ENCODE measurements at places on chromosomes 2 and 18.

- no peak for DNase-seq
Measured at GRCh38 chr2:85930129-85931124, 41.6 kb upstream of the ST3GAL5 start.

DNA sequence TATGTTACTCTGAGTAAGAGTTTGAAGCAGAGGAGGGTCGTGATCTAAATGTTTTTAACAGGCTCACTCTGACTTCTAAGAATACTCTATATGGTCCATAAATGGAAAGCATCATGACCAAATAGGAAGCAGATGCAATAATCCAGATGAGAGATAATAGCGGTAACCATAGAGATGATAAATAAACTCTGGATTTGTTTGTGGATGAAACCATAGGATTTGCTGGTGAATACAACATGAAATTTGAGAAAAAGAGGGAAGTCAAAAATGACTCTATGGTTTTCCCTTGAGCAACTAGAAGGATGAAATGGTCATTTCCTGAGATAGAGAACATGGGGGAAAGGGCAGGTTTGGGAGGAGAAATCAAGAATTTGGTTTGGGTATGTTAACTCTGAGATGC is 3.9 kb downstream of the HEATR5B start:
- peak; percentile 40 for DNase-seq

DNA sequence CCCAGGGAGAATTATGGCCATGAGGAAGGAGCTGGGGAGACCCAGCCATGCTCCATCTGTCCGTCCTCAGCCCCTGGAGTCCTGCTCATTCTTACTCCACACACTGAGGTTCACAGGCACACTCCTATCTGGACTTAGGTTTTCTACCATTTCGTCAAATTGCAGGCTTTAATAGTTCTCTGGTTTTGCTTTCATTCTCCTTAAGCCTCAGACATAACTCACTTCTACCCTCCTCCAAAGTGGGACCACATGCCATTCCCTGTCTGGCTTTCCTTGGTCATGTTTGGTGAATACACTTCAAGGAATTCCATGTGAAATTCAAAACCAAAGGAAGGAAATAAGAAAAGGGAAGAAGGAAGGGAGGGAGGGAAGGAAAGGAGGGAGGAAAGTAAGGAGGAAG is 115.7 kb downstream of the CMPK2 start:
- no peak for DNase-seq

DNA sequence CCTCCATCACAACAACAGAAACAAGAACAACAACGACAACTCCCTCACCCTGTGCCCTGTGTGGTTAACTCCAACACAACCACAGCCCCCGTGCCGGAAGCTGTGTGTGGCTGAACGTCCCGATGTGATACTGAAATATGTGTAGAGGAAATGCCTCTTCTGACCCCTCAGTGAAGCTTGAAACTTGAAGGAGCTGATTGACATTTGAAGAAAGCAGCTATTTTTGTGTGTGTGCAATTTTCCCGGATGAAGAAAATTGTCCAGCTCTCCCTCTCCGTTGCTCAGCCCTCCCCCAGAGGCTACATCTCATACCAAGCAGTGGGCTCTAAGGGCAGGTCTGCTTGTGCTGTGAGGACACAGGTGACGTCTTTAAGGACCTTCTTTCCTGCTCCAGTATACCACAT is 173.8 kb downstream of the ICOS start:
- peak; percentile 29 for DNase-seq

- no peak for DNase-seq
Measured at GRCh38 chr2:239557516-239557915, 156.7 kb upstream of the HDAC4 start.

- no peak for DNase-seq
Measured at GRCh38 chr2:100625717-100626116, 62.9 kb downstream of the PDCL3 start.

DNA sequence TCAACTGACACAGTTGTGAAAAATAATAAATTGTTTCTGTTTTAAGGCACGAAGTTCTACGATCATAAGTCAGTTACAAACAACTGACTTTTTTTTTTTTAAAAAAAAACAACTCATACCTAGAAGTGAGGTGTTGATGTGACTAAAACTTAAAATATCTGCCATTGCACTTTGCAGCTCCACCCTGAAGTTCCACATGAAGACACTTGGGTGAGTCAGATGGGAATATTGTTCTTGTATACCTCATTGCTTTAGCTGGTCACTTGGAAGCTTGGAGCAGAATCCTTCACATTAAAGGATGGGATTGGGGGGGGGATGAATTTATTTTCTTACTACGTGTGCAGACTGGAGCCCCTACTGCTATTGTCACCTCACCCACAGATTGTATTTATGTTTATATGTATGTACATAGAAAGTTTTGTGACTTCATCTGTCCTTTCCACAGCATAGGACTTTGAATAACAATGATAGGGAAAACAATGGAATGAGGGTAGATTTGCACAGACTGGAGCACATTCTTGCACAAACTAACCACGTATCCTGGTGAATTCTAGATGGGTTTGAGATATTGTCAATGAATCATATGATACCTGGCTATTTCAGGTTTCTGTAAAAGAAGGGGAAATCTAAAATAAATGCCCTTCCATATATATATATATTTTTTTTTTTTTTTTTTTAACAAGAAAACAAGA is 57.9 kb upstream of the ARHGAP15 start:
- DNase-seq = no peak

- DNase-seq = no peak
Measured at GRCh38 chr2:2647141-2647541, 316.1 kb upstream of the MYT1L start.

GRCh38 chr2:56474412-56475158 is 290.8 kb downstream of the CCDC85A start:
- no peak for DNase-seq

DNA sequence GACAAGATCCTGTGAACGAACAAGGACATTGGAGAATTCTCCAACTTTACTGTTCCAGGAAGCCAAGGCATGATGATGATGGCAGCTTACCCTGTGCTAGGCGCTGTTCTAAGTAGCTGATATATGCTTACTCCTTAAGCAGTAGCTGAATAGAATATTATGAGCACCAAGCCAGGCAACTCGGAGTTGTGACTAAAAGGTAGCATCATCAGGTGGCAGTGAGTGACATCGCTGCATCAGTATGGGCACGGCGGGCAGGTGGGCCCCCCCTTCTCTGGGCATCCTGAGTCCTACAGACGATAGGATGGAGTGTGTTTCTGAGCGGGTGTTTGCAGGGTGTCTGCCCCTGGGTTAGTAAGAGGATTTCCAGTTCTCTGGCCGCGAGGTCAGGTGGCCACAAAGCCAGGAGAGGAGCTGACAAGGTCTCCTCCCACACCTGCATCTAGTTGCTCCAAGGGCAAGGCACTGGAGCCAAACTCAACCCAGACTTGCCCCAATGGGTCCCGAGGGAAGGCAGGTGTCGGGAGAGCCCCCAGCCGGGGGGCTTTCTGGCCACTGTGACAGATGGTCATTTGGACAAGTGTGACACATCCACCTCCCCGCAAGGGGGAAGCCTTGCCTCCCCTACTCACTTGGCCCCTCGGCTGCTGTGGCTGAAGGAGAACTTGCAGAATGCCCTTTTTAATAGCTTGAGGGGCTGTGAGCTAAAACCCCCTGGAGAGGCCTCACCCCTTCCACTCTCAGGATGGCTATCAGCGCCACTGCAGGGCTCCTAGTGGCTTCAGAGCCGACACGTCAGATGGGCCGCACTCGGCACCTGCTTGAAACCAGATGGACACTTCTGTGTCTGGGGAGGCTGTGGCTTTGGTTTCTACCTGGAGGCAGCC is 55.5 kb downstream of the CRACDL start:
- DNase-seq = no peak

DNA sequence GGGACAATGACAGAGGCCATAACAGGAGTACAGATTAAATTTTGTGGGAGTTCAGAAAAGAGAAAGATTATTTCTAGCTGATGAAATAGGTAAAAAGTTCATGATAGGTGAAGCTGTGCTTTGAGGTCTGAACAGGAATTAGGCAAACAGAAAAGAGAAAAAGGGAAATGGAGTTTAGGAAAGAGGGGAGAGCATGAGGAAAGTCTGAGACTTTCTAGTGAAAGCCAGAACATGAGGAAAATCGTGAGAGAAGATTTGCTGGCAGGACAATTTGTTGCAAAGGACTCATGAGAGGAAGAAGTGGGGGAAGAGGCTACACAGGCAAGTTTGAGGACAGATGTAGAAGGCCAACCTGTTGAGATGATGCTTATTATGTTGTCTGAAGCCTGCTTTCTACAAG is 6.3 kb upstream of the CHN1 start:
- DNase-seq = no peak

DNA sequence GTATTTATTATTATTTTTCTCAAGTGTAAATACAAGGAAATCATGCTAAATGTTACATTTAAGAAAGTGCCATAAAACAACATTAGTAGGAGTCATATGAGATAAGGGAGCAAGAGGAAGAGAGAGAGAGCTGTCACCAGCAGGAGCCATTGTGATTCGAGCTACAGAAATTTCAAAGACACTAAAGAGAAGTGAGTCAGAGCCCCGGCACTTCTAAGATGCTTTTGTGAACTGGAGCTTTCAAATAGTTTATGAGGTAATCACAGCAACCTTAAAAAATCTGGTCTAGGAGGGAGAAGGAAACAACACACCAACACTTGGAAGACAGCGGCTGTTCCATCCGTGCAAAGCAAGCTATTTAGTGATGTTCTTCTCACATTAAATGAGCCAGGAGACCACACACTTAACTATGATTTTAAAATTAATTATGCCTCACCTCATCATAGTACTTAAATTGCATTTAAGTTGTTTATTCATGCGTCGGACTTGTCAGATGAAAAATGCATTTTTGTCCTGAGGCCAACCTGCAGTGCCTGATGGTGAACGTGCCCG is 382.7 kb upstream of the SALL3 start:
- no peak for DNase-seq

GRCh38 chr2:160411955-160412354 is 81.7 kb downstream of the RBMS1 start:
- no peak for DNase-seq

GRCh38 chr2:232139786-232140562 is 178.5 kb downstream of the DIS3L2 start:
- no peak for DNase-seq

GRCh38 chr2:71534201-71534600 is 80.8 kb downstream of the DYSF start:
- no peak for DNase-seq

DNA sequence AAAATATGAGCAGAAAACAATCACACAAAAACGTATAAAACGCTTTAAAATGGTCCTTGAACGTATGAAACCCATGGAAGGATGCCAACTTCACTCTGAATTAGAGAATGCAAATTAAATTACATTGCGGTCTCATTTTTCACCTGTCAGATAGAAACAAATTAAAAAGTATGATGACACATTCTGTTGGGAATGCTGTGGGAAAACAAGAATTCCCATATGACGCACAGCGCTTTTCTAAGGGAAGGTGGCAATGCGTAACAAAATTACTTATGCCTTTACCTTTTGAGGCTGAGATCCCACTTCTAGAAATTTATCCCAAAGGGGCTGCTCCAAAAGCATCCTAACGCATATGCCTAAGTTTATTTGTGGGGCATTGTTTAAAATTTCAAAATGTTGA is 3.8 kb upstream of the RPS7 start:
- DNase-seq = no peak

DNA sequence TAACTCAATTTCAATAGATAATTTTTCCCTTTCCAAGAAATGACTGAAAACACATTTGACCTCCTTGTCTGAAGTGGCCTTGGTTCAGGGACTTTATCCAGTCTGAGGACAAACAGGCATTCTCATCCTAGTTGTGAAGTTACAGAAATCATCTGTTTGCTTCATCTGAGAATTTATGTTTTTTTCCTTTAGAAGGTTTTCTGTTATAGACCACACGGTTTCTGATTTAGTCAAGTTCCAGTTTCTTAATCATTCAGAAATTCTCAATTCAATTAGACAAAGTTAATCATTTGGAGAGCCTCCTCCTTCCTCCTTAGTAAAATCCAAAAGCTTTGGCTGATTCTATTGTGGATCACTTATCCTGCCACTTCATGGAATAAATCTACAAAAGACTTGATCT is 60.9 kb downstream of the ICOS start:
- DNase-seq = no peak

DNA sequence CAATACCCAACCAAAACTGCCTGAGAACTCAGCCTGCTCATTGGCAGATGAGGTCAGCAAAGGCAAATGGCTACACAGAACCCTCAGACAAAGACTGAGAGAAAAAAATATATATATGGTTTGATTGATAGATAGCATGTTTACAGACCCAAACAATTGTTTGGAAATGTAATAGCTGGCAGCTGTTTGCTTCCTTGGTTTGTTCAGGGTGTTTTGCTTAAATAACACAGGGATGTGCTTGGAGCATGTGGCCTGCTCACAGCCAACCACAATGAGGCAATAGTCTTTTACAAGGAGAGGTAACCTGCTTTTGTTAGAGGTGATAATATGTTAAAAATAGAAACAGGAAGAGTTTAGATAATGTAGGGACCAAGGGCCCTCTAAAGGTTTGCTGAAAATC is 84.5 kb downstream of the PDK1 start:
- DNase-seq = no peak

- no peak for DNase-seq
Measured at GRCh38 chr2:26073830-26074229, 39.9 kb downstream of the RAB10 start.

DNA sequence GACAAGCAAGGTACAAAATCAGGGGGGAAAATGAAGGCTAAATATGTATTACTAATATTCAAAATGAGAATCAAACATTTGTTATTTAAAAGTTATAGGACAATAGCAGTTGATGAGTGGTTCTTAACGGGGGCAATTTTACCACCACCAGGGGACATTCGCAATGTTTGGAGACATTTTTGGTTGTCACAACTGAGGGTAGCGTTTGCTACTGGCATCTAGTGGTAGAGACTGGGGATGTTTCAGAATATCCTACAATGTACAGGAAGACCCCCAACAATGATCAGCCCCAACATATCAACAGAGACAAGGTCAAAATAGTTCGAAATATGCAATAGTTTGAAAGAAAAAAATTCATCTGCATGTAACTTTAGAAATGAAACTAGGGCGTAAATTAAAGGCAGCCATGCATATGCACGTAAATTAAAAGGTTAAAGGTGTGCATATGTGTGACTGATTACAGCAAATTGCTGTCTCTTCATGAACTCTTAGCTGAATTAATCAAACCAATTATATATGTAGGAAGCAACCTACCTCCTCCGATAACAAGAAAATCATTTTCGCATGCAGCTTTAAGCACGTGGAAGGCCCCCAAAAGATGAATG is 61.2 kb upstream of the CUL3 start:
- peak; percentile 10 for DNase-seq

- peak; percentile 0 for DNase-seq
Measured at GRCh38 chr2:2527148-2527547, 196.1 kb upstream of the MYT1L start.

DNA sequence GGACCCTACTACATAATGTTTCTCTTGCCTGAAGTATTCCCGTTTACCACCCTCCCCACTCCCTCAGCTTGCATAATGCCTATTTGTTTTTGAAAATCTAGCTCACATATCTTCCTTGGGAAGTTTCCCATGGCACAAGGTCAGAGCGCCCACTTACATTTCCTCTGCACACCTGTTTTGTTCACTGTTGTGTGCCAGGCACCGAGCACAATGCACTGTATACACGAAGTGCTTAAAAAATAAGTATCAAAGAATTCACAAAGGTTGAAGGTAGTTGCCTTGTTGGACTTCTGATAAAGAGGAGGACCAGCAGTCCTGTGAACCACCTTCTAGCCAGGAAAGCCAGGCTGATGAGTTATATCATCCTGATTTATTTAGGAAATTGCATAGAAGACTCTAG is 16.8 kb upstream of the RHOB start:
- DNase-seq = no peak

GRCh38 chr18:22674272-22674671 is 256.6 kb upstream of the CTAGE1 start:
- DNase-seq = peak; percentile 17

GRCh38 chr2:176852667-176853066 is 359.9 kb upstream of the HNRNPA3 start:
- no peak for DNase-seq

GRCh38 chr2:12320991-12321641 is 395.6 kb upstream of the TRIB2 start:
- DNase-seq = peak; percentile 54
